ENCODE measurements at places on chromosomes 6 and 20. TPM values are rescaled to one million over a fixed set of nuclear protein-coding genes. Genes with fewer than 3 reads are reported as not detected.

Gene EFCAB8
- total RNA-seq = 1.1 TPM

DNA sequence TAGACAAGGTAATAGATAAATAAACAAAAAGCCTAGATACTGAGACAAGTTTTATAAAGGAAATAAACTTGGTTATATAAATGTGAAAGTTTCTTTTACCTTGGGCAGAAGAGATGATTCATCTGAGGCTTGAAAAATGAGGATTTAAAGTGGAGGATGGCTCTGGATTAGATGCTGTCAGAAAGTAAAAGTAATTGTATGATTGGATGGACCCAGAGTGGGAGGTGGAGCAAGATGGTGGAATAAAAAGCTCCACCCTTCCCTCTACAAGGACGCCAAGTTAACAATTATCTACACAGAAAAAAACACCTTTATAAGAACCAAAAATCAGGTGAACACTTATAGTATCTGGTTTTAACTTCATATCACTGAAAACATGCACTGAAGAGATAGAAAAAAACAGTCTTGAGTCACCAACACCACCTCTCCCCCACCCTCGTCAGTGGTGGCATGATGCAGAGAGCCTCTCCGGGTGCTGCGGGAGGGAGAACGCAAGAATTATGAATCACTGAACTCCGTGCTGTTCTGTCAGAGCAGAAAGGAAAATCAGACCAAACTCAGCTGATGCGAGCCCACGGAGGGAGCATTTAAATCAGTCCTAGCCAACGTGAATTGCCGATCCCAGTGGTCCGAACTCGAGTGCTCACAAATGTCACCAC lies 84.7 kb upstream of the GJE1 start:
- no peak for DNase-seq
- H3K27me3 ChIP-seq = peaks cover 35% of the 10 kb centered on the region
- H3K4me1 ChIP-seq = no peaks in the 10 kb centered on the region

DNA sequence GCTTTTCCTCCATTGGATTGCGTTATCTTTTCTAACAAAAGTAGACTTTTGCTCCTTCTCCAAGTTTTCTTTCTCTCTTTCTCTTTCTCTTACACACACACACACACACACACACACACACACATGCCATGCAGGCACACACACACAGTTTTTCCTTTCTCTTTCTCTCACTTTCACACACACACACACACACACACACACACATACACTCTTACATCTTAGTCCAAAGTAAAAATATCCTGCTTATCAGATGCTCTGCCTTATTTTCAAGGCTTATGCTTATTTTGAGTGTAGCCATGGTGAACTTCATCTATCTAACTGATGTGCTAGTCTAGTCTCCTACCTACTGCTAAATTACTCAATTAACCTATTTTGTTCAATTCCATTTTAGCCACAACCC lies 34.4 kb upstream of the RAB23 start:
- DNase-seq = no peak
- H3K36me3 ChIP-seq = no peaks in the 10 kb centered on the region
- H3K4me1 ChIP-seq = no peaks in the 10 kb centered on the region

Gene PKIB
- total RNA-seq = 0.47 TPM
